ENCODE measurements at places on chromosomes 7 and 10. TPM values are rescaled to one million over a fixed set of nuclear protein-coding genes. Genes with fewer than 3 reads are reported as not detected.

GRCh38 chr10:32376097-32376496 is 29.1 kb upstream of the EPC1 start:
- peaks cover 17% of the 10 kb centered on the region for H3K36me3 ChIP-seq
- H3K27me3 ChIP-seq = no peaks in the 10 kb centered on the region
- peak overlapping the region; percentile 91 for H3K27ac ChIP-seq
- peaks cover 35% of the 10 kb centered on the region for H3K4me1 ChIP-seq
- no peak overlapping the region for H3K4me3 ChIP-seq

- no peak overlapping the region for H3K27ac ChIP-seq
- no peaks in the 10 kb centered on the region for H3K36me3 ChIP-seq
- DNase-seq = no peak
- H3K4me1 ChIP-seq = no peaks in the 10 kb centered on the region
- H3K27me3 ChIP-seq = no peaks in the 10 kb centered on the region
- H3K4me3 ChIP-seq = no peak overlapping the region
These were observed 238.0 kb upstream of the PPP2R2D start for GRCh38 chr10:131662851-131663250.

CUTC gene
- 37.4 TPM for total RNA-seq

TMEM178B gene
- 0.34 TPM for total RNA-seq

All from activated CD8-positive, alpha-beta T cell treated with anti-CD3 and anti-CD28 coated beads for 36 hours (primary cell).